ENCODE measurements at places on chromosomes 5 and 9.

DNA sequence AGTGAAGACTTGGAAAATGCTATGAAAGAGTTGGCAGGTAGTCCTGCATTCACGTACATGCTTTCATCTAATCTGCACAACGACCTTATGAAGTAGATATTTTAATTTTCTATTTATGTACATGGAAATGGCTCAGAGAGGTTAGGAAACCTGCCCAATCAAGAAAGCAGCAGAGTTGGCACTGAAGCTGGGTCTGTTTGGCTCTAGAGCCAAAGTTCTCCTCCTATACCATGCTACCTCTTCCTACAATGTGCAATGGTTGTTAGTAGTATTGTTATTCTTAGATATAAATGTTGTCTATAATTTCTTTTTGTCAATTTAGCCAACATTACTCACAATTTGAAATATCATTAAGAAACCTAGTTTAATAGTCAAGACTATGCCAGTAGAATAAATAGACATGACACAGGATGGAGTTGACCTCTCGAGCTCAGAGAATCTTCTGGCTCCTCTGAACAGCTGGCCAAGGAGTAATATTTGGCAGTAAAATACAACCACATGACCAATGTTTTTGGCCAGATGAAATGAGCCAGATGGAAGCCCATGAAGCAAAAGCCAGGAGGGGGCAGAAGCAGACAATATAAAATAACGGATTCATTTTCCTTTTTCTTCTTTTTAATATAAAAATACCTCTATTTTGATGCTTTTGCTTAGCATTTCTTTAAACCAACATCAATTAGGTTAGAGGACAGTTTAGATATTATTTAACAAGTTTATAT, 542.3 kb downstream of the PDE4D start:
- DNase-seq, result no peak

DNA sequence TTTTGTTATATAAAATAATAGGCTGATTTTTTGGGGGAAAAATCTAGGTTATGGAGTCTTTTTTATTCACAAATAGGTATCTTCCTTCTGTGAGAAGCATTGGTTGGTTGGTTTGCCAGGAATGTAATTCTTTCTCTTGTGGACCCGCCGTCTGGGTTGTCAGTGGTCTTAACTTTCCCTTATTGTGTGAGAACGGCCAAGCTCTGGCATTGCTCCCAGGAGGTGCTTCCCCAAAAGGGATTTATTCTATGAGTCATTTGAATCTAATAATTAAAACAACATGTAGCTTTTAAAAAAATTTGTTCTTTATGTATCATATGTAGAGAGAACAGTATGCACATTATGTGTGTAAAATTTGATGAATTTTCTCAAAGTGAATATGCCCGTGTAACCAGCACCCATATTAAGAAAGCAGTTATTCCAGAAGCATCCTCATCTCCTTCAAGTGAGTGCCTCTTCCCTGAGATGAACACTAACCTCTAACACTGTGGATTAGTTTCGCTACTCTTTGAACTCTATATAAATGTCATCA, 114.4 kb downstream of the MAST4 start:
- DNase-seq, result no peak

- DNase-seq, result no peak
Observed at GRCh38 chr5:139404484-139404840, 573 bp upstream of the SPATA24 start.

DNA sequence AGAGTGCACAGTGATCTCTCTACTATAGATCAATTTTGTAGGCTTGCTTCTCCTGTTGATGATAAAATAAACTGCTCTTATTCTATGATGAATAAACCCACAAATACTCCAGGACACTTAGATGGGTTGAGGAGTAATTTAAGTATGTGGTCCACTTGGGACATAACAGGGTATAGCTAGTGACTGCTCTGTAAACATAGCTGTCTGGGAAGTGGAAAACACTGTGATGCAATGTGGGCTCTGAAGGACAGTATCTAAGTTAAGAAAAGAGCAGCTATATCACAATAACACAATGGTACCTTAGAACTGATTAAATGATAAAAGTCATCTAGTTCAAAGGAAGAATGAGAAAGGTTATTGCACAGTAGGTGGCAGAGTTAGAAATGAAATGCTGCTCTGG, 294.3 kb upstream of the HAPLN1 start:
- no peak for DNase-seq

- no peak for DNase-seq
Observed at GRCh38 chr5:19099195-19099594, 888.8 kb downstream of the CDH18 start.

- no peak for DNase-seq
Observed at GRCh38 chr5:143217065-143217803, 186.3 kb downstream of the NR3C1 start.

GRCh38 chr5:6178846-6179532, 199.4 kb downstream of the MED10 start:
- peak; percentile 45 for DNase-seq

DNA sequence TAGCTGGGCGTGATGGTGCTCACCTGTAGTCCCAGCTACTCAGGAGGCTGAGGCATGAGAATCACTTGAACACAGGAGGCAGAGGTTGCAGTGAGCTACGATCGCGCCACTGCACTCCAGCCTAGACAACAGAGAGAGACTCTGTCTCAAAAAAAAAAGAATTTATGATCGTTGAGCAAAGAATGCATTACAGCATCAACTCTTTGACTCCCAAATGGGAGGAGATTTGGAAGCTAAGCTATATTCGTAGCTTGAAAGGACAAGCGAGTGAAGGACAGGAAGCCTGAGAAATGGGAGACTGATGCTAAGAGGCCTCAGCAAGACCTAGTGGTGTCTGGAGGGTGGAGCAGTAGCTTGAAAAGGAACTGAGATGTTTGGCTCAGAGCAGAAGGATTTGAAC, 10.3 kb upstream of the CCIN start:
- DNase-seq, result no peak

- no peak for DNase-seq
Observed at GRCh38 chr5:102223542-102224477, 72.3 kb downstream of the SLCO4C1 start.

- DNase-seq, result no peak
Observed at GRCh38 chr5:164885179-164885578, 1379.8 kb downstream of the MAT2B start.

DNA sequence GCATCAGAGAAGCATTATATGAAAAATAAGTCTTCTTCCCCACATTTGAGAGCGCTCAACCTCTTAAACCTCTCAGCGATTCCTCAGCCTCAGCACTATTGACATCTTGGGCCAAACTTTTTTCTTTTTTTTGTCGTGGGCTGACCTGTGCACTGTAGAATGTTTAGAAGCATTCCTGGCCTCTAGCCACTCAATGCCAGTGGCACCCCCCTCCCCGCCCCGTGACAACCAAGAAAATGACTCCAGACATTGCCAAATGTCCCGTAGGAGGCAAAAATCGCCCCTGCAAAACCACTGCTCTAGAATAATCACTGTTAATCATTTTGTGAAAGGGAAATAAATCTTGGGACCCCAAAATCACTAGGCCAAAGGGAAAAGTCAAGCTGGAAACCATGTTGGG, 129.1 kb upstream of the BOD1 start:
- DNase-seq, result no peak

DNA sequence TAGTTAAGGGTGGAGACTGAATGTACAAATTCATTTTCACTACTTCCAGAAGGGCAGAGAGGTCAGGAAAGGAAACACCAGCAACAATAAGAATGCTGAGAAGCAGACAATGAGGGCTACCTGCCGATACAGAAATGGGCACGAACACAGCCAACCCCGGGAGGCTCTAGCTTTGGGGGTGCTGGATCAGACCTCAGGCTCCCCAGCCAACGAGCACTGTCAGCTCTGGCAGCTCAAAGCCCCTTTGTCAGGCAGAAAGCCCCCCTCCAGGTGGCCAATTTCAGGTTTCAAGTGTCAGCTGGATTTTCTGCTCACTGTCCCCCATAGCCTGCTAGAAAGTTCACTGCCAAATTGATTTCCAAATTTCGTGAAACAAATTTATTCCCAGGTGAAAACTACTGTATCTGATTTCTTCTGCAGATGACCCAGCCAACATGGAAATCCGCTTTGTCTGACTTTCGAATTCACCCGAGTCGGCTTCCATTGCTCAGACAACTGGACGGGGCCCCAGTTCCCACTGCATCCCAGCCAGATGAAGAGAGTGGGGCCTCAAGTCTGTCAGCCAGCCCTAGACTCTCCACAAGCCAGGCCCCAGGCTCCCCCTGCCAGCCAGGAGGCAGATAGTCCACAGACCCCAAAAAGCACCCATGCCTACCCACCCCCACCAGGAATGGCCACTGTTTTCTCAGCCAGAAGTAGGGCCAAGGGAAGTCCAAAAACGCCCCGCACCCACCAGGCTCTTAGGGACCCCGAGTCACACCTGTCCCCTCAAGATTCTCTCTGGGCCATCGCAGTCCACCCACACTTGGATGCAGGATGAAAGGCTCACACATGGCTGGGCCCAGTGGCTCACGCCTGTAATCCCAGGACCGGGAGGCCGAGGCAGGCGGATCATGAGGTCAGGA, 96.5 kb upstream of the PHYKPL start:
- no peak for DNase-seq

DNA sequence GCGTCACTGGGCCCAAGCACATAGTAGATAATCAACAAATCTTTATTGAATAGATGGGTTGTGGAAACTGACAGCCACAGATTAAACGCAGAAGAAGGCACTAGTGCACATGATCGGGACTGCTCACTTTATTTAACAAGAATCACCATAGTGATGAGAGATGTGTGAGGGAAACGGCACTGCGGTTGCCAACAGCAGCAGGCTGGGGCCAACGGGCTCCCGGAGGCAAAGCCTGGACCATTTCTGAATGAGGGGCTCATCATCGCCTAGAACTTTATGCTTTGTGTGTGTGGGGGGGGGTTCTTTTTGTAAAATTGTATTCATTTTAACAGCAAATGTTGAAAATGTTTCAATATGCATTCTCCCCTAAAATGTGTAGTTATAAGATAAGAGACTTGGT, 61.9 kb upstream of the RUFY1 start:
- DNase-seq, result no peak

- no peak for DNase-seq
Observed at GRCh38 chr9:110828264-110828663, 159.7 kb downstream of the MUSK start.

- DNase-seq, result no peak
Observed at GRCh38 chr5:139391570-139392323, 2.0 kb upstream of the MZB1 start.

GRCh38 chr9:64128572-64128971, 1156.4 kb downstream of the FOXD4L5 start:
- no peak for DNase-seq

DNA sequence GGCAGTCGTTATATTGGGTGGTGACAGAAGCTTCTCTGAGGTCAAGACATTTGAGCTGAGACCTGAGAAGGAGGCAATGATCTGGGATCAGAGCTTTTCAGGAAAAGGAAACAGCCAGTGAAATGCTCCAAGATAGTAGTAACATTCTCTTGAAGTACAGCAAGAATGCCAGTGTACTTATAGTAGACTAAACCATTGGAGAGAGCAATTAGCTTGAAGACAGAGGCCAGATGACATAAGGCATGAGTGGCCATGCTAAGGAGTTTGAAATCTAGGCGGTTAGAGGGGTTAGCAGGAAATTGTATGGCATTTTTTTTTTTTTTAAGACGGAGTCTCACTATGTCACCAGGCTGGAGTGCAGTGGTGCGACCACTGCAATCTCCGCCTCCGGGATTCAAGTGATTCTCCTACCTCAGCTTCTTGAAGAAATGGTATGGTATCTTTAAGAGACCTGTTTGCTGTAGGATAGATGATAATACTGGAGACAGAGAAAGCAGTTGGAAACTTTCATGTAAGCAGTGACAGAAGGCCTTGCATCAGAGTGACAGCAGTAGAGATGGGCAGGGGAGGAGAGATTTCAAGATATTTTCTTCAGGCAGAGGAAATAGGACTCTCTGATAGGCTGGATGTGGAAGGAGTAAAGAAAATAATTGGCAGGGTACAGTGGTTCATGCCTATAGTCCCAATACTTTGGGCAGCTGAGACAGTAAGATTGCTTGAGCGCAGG, 482.2 kb upstream of the PAPPA start:
- no peak for DNase-seq

- peak; percentile 39 for DNase-seq
Observed at GRCh38 chr9:78826527-78826926, 529.6 kb downstream of the PSAT1 start.

- no peak for DNase-seq
Observed at GRCh38 chr5:137595396-137596079, 96.4 kb upstream of the SPOCK1 start.

- no peak for DNase-seq
Observed at GRCh38 chr5:103373597-103374472, 115.3 kb downstream of the MACIR start.

- peak; percentile 18 for DNase-seq
Observed at GRCh38 chr5:123545506-123545905, 33.5 kb downstream of the CSNK1G3 start.

DNA sequence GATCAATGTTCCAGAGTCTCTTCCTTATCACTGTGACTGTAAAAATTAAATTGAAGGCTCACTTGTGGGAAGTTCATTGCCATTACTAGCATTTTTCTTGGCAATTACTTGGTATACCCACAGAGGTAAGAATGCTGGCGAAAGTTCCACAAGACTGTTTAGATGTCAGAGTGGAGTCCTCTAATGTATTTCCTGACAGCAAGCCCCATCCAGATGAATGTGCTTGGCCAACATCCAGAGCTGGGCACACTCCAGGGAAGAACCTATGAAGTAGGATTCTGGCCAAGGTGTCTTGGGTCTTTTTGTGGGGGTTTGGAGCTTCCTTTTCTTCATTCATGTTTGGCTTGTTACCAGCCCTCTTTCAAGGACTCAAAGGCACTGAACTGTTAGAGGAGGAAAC, 473.6 kb downstream of the DMAC1 start:
- no peak for DNase-seq

GRCh38 chr5:135203593-135204036, 169.6 kb upstream of the PITX1 start:
- DNase-seq, result no peak

DNA sequence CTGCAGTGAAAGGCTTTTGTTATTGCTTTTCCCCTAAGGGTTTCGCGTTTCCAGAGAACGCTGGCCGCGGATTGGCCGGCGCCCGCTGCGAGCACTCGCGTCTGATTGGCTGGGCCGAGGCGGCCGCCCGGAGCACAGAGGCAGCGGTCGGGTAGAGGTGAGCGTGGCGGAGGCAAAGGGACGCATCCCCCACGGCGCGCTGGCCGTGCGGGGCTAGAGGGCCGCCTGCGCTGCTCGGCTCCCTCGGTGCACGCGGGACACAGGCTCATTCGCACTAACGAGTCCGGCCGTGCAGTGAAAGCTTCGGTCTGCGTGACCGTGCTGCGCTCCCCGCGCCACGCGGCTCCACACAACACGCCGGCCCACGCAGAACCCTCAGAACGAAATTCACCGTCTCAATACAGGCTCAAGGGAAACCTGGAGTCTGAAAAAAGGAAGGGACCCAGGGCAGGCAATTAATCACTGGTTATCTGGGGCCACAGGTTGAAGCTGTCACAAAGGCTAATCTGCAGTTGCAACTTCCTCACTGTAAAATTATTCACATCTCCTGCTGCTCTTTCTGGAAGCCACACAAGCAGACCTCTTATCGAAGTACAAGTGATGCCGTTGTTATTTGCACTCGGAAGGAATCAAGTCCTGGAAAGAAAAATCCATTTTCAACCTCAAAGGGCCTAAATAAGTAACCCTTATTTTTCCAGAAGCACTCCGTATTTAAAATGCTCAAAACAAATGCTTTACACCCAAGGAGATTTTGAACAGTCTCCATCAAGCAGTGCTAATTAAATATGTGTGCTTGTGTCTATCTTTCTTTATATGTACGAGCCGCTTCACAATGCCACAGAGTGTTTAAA, 94.6 kb downstream of the ZNF608 start:
- peak; percentile 86 for DNase-seq

GRCh38 chr5:160075073-160075472, 44.2 kb downstream of the PWWP2A start:
- DNase-seq, result no peak
